Caki2 (cell line): ENCODE measurements at places on chromosomes 16 and 17. TPM values are rescaled to one million over a fixed set of nuclear protein-coding genes. Genes with fewer than 3 reads are reported as not detected.
A peak's percentile ranks its signal among the peaks of the same experiment; 100 is the strongest.

DNA sequence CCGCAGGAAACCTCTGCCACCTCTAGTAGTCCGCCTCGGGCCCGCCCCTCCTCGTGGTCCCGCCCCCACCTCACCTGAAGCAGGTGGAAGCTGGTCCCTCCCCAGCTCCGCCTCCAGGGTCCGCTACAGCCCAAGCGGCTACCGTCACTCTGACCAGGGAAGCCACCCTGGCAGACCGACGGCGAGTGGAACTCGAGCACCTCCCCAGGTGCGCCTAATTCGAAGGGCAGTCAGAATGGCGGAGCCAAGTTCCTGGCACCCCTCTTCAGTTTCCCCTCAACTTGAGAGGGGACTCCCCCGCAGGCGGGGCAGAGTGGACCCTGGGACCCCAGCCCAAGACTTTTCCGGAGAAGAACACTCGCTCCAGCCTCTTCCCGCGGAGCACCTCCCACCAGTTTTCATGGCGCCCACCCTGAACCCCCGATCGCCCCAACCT, 507 bp downstream of the FHOD1 start:
- no peak for DNase-seq

The MMP2 gene
- total RNA-seq, result 0.51 TPM in 1 of 2 replicates, not detected in the other

DNA sequence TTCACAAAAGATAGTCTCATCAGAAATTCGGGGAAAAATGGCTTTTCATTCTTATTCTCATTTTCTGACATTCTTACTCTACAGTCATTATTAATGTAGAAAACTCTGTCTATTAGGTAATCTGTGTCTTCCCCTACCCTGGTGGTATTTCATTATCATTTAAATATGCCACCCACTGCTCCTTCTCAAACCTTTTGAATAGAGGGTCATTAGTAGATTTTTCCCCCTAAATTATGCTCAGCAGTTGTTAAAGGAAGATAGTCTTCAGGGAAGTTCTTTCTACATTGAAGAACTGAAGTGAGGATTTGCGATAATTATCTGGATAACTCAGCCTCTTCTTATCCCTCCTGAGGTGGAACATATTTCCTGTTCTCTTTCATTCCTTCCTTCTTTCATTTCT, 989.5 kb upstream of the RBFOX1 start:
- DNase-seq, result no peak

The TBC1D3 gene
- not detected in 2 replicates for total RNA-seq

GRCh38 chr16:2897110-2897509, 14.1 kb downstream of the FLYWCH2 start:
- no peak for DNase-seq

GRCh38 chr17:75910699-75911098, 6.0 kb upstream of the MRPL38 start:
- no peak for DNase-seq

- no peak for DNase-seq
Observed at GRCh38 chr17:8041249-8041928, 2.5 kb downstream of the ALOX15B start.

DNA sequence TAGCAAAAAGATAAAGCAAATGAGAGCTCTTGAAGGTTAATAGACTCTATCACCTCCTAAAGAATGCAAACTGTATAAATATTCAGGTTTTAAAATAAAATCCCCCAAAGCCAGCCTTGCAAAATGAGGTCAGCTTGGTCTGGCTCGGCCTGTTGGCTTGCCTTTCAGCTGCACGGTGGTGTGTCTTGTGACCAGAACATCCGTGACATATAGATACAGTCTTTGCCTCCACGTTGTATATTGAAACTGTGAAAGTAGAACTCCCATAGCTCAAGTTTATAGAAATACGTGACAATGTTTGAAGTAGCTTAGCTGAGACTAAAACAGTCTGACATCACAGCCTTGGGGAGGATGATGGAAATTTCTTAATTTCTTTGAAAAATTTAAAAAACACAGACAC, 236.6 kb upstream of the MYOCD start:
- no peak for DNase-seq

The HIGD1B gene
- total RNA-seq, result not detected in 2 replicates

The SOST gene
- 1.8 and 2.4 TPM in 2 replicates for total RNA-seq

The NPIPA8 gene
- 0.20 and 0.23 TPM in 2 replicates for total RNA-seq

DNA sequence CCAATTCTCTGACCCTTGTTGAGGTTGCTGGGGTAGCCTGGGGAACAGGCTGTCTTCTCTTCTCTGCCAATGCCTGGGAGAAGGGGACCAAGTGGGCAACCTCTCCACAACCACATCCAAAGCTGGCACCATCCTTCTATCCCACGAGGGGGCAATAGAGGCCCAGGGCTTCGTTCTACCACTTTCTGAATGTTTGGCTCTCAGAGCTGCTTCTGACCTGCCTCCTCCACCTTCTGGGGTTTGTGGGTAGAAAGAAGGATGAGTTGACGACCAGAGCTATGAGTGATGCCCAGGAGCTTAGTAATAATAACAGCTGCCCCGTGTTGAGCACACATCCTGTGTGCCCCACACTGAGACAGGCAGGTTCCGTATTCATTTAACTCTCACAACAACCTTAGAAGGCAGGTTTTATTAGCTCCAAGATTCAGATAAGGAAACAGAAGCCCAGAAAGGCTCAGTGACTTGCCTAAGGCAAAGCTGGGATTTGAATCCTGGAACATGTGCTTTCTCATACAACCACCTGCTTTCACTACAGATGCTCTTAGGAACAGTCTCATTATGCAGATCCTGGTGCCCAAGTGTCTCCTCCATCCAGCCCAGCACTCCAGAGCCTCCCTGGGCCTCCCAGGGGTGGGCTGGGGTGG, 11.1 kb downstream of the TSPOAP1 start:
- peak; percentile 70 for DNase-seq

- no peak for DNase-seq
Observed at GRCh38 chr16:73996624-73997339, 299.8 kb upstream of the PSMD7 start.

- peak; percentile 28 for DNase-seq
Observed at GRCh38 chr17:66704858-66705520, 129.9 kb upstream of the CACNG5 start.

The MEIOC gene
- total RNA-seq, result 1.9 and 2.2 TPM in 2 replicates

DNA sequence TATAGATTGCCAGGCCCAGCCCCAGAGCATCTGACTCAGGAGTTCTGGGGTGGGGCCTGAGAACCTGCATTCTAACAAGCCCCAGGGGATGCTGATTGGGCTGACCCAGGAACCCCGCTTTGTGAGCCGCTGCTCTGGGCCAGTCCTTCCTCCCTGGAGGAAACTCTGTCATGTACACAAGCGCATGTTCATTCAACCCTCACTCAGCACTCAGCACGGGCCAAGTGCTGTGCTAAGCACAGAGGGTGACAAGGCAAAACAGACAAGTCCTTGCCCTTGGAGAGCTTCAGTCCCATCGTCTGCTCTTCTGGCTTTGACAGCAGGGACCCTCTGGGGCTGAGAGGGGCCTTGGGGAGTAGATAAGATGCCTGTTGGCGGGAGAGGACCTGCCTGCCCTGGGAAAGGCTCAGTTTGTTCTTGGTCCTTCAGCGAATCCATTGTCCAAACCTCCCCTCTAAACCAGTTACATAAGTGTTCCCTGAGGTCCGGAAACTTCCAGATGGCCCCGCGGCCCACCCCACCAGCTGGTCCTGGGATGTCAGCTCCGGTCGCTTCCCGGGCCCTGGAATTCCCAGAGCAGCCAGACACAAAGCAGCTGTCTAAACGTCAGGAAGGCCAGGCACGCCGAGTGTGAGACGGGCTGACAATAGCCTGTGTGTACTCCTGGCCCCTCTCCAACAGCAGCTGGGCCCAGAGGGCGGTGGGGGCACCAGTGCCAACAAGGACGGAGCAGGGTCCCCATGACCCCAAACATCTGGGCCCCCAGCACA, 88.8 kb downstream of the ZDHHC7 start:
- no peak for DNase-seq

GRCh38 chr16:2199621-2200139, 3.3 kb upstream of the CASKIN1 start:
- no peak for DNase-seq

GRCh38 chr17:41263212-41263611, 2.0 kb upstream of the KRTAP9-6 start:
- DNase-seq, result no peak
